ENCODE measurements at places on chromosomes 16 and 17.

- no peak for DNase-seq
These were observed 125.6 kb downstream of the GAS7 start for GRCh38 chr17:10072556-10073425.

DNA sequence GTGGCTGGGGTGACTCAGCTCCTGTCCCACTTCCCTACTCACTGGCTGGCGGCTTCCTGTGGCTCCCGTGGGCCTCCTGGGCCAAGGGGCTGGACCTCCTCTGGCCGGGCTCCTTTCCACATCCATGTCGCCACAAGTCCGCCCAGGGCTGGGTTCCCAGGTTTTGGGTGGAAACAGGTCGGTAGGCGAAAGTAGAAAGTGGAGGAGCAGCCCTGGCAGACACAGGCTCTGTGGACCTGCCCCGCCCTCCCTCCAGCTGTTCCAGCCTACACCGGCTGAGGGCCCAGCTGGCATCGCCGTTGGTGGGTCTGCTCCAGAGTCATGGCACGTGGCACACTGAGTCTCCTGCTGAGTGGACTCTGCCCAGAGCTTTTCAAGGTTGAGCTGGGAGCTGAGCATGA, 28.7 kb downstream of the GSE1 start:
- no peak for DNase-seq

GRCh38 chr17:45243750-45244149, 18.1 kb downstream of the SPATA32 start:
- DNase-seq: no peak

GRCh38 chr17:29172589-29172988, 7.6 kb downstream of the MYO18A start:
- no peak for DNase-seq

GRCh38 chr17:39769974-39770587, 32.3 kb downstream of the GRB7 start:
- DNase-seq: no peak

Measured in Kasumi-1 (cell line).